GM23248 (cell line): ENCODE measurements at places on chromosomes 4 and X. TPM values are rescaled to one million over a fixed set of nuclear protein-coding genes. Genes with fewer than 3 reads are reported as not detected.

The SPRY1 gene
- total RNA-seq = 1.3 and 6.4 TPM in 2 replicates

The AMELX gene
- not detected in 2 replicates for total RNA-seq

The CRLF2 gene
- not detected in 2 replicates for total RNA-seq

The TLR2 gene
- total RNA-seq = not detected in 2 replicates

The RENBP gene
- 0.11 TPM in 1 of 2 replicates, not detected in the other for total RNA-seq
